Fibroblast of pulmonary artery (primary cell): ENCODE measurements at places on chromosomes 16 and 17.

- peak; percentile 38 for DNase-seq
Observed at GRCh38 chr16:17432901-17433576, 37.7 kb downstream of the XYLT1 start.

- DNase-seq = peak; percentile 90
Observed at GRCh38 chr16:86836503-86837129, 258.3 kb downstream of the FOXL1 start.

DNA sequence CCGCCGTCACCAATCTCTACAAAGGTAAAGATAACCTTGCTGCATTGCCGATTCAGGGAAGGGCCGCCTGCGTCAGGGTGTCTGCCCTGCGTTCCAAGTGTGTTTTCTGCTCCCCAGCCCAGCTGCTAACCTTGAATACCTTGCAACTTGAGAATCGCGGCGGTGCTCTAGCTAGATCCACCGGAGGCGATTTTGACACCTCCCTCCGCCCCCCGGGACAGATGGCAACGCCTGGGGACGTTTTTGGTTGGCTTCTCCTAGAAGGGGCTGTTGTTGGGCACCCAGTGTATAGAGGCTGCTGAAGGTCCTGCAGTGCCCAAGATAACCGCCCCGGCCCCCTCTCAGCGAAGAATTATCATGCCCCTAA is 1.5 kb downstream of the HAPSTR1 start:
- no peak for DNase-seq

DNA sequence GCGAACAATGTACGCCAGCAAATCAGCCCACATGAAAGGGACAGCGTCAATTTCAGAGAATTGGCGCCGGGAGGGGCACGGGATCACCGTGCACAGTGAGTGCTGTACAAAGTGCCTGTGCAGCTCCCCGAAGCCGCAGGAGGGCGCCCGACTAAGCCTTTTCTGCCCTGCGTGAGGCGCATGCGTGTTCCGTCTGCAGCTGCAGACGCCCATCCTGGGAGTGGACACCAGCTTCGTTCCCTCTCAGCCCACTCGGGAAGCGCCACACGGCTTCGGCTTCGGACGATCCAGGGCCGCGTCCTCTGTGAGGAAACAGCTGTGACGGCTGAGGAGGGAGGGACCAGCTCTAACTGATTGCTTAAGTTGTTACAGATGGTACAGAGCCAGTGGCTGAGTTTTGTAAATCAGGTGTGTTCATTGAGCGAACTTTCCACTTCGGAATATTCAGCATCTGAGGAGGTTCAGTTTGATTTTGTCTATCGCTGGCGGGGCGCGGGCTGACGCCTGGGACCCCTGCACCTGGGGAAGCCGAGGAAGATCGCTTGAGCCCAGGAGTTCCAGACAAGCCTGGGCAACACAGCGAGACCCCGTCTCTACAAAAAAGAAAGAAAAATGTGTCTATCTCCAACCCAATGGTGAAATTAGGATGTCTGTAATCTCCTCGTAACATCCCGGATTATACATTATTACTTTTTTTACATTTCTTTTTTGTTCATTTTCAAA is 15.4 kb upstream of the ZNF287 start:
- DNase-seq = peak; percentile 90

DNA sequence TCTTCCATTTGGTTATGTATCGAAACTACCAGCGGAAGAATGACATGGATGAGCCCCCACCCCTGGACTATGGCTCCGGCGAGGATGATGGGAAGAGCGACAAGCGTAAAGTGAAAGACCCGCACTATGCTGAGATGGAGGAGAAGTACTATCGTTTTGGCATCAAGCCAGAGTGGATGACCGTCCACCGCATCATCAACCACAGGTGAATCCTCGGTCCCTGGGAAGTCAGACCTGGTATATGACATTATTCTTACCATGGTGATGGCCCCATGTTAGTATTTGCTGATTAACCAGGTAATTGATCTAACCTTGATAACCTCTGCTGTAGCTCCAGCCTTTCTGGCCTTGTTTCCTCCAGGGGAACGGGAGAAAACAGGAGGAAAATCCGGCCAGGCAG is 8.5 kb downstream of the CHD3 start:
- DNase-seq = no peak

- DNase-seq = no peak
Observed at GRCh38 chr16:874366-875181, 74.0 kb upstream of the GNG13 start.

- no peak for DNase-seq
Observed at GRCh38 chr17:75485688-75486087, 29.3 kb downstream of the TMEM94 start.

DNA sequence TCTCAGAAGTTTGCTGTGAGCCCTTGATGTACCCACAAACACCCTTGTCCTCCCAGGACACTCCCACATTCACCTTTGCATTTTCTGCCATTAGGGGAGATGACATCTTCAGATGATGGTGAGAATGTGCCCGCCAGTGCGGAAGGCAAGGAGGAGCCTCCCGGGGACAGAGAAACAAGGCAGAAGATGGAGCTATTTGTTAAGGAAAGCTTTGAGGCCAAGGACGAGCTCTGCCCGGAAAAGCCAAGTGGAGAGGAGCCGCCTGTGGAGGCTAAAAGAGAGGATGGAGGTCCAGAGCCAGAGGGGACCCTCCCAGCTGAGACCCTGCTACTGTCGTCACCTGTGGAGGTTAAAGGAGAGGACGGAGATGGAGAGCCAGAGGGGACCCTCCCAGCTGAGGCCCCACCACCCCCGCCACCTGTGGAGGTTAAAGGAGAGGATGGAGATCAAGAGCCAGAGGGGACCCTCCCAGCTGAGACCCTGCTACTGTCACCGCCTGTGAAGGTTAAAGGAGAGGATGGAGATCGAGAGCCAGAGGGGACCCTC is 17.0 kb downstream of the TAF1C start:
- DNase-seq = no peak

GRCh38 chr16:83676086-83676485 is 131.7 kb upstream of the HSBP1 start:
- no peak for DNase-seq

GRCh38 chr17:49729069-49729468 is 21.3 kb upstream of the SLC35B1 start:
- DNase-seq = no peak

DNA sequence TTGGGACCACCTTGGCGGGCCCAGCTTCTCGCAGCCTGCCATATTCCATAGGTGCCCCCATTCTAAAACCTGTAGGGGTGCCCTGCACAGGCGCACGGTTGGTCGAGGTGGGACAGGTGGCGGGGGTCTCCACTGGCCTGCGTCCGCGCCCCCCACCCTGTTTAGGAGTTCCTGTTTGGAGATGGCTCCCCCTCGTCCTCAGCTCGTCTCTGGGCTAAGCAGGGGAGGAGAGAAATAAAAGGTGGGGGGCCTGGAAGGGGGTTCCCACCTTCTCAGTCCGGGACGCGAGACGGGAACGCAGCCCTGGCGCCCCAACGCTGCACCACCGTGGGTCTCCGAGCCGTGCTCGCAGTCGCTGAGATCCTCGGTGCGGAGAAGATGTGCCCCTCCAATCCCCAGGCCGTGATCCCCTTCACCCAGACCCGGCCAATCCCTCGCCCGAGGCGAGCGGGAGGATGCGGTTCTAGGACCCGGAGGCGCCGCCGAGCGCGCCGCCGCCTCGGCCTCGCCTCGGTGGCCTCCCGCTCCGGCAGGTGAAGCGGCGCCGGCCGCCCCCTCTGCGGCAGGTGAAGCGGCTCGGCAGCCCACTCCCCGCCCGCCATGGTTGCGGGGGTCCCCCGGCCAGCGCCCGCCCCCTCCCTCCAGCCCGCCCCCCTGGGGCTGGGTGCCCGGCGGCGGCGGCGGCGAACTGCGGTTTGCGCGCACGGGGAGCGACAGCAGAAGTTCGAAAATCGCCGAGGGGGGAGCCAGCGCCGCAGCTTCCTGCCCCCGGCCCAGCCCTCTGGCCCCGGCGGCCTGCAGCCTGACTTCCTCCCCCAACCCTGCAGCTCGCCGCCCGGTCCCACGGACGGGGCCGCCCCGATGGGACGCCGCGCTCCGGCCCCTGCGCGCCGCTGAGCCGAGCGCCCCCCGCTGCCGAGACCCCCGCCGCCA is at the start of gene FMNL1:
FMNL1 (plus strand) TSS at position 805 of the 933 bp plus-strand sequence. CDS start 240 bp downstream, outside the sequence.
- no peak for DNase-seq

- DNase-seq = peak; percentile 82
Observed at GRCh38 chr17:13337864-13338371, 263.8 kb downstream of the HS3ST3A1 start.

- DNase-seq = no peak
Observed at GRCh38 chr16:23859713-23860269, 24.0 kb downstream of the PRKCB start.

DNA sequence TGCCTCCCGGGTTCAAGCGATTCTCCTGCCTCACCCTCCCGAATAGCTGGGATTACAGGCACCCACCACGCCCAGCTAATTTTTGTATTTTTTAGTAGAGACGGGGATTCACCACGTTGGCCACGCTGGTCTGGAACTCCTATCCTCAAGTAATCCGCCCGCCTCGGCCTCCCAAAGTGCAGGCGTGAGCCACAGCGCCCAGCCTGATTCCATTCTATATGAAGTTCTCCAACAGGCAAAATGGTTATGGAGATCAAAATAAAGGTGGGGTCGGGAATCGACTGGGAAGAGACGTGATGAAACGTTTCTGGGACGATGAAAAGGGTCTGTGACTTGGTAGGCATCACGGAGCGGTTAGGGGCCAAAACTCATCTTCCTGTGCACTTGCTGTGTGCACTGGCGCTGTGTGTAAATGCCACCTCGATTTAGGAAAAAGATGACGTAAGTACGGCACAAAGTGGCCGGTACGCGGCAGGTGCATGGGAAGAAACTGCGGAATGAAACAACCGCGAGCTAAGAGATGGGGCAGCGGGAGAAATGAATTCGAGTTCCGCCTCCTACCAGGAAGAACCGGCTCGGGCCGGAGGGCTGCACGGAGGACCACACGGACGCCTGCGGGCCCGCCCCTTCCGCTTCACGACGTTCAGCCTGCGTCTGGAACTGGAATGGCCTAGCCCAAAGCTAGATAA is 1.6 kb downstream of the TP53 start:
- DNase-seq = peak; percentile 95

- no peak for DNase-seq
Observed at GRCh38 chr17:18039535-18040260, 490 bp downstream of the GID4 start.

GRCh38 chr17:41737680-41738023 is 3.2 kb upstream of the HAP1 start:
- DNase-seq = no peak

DNA sequence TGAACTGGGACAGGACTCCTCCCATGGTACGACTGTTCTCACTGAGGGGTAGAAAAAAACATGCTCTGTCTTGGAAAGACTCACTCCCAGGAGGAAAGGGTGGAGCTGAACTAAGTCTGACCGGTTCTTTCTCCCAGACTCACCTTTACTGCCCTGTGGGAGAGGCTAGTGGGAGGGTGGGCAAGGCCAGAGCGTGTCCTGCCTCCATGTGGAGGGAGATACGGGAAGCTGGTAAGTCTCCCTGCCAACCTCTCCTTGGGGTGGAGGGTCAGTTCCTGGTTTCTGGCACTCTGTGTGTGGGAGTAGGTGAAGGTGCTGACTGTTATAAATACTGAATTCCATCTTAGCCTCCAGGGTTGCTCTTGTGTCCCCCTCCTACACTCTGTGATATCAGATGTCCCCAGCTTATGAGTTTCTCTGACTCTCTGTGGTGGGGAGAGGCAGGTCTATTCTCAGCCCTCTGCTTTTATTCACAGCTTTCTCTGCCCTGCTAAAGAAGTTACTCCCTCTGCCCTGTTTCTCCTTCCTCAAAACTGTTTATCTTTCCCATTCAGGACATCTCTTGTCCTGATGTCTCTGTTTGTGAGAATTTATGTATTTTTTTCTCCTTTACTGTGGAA is 26.9 kb upstream of the FAM20A start:
- DNase-seq = no peak
